ENCODE measurements at places on chromosomes 13 and 19. TPM values are rescaled to one million over a fixed set of nuclear protein-coding genes. Genes with fewer than 3 reads are reported as not detected.

ODAD3 gene
- 0.51 TPM for total RNA-seq

ZNF134 gene
- total RNA-seq: 14.9 TPM

DNA sequence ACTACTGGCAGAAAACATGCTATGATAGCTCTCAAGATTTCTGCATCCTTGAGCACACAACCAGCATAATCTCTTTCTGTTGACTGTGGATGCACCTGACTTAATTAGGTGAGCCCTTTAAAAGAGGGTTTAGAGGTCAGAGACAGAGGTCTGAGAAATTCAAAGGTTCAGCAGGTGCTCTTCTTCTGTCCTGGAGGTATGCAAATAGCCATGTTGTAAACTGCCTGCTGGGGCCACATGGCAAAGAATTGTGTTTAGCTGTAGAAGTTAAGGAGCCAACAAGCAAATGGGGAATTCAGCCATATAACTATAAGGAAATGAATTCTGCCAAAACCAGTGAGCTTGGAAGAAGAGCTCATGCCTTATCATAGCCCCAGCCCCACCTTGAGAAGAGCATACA, 11.6 kb upstream of the DCLK1 start:
- no peak for DNase-seq

- no peak for DNase-seq
Measured at GRCh38 chr13:94933936-94934335, 221.6 kb upstream of the SOX21 start.

- DNase-seq: no peak
Measured at GRCh38 chr13:30145709-30146367, 161.5 kb downstream of the KATNAL1 start.

Measured in foreskin keratinocyte (primary cell).